ENCODE measurements at places on chromosomes 6 and 20.

DNA sequence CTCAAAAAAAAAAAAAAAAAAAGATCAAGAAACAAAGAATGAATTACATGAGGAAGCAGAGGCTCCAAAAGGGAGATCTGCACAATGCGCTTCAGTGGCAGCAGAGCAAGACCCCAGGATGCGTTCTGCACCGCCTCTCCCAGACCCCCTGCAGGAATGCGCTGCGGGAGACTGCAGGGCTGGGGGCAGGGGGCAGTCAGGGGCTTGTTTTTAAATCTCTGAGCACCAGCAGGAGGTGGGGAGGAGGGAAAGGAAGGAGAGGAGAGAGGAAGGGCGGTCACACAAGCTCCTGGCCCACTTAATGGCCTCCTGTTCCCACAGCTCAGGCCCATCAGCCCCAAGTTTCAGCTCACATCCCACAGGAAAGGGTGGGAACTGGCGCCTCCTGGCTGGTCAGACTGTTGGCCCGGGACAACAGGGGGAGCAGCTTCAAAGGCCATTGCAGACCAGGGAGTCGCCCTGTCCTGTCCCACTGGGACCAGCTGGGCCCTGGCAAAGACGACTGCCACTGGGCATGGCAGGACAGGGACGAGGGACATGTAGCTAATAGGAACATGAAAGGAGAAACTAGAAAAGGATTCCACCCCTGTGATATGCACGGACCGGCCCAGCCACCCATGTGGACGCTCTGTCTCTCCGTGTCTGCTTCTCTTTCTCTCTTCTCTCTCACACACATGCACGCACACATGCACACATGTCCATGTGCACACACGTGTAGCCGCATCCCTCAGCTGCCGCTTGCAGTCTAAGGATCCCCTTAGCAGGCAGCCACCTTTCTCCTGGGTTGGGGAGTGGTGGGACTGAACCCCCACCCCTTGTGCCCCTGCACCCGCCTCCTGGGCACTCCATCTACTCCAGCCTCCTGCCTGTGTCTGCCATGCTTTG is 34.7 kb downstream of the TFEB start:
- no peak for DNase-seq

DNA sequence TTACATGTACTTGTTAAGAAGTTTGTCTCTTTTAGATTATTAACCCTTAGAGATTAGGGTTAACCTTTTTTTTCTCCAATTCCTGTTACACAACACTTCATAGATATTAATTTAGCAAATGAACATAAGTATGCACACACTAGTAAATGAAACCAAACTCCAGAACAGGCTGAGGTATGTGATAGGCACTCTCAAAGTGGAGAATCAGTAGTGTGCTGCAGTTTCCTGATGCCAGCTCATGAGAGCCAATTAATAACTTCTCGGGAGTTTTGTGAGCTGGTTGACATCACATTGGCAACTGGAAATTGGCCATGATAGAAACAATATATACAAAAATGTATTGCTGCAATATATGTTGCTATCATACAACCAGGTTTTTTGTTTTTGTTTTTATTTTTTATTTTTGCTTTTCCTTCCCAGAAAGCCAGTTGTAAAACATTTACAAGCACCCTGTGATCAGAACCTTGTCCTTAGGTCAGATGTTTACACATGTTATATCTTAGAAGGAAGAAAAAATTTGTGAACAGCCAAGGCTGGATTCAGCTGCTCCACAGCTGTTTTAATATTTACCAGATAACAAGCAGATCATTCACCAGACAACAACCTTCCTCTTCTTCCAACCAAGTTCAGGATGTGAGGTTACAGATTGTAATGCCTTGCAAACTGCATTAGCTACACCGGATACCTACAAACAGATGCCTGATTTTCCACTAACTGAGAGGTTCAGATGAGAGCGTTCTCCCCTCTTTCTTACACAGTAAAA is 42.4 kb upstream of the ECHDC1 start:
- DNase-seq, result no peak

GRCh38 chr20:18773566-18773965 is 40.0 kb upstream of the SCP2D1 start:
- no peak for DNase-seq

DNA sequence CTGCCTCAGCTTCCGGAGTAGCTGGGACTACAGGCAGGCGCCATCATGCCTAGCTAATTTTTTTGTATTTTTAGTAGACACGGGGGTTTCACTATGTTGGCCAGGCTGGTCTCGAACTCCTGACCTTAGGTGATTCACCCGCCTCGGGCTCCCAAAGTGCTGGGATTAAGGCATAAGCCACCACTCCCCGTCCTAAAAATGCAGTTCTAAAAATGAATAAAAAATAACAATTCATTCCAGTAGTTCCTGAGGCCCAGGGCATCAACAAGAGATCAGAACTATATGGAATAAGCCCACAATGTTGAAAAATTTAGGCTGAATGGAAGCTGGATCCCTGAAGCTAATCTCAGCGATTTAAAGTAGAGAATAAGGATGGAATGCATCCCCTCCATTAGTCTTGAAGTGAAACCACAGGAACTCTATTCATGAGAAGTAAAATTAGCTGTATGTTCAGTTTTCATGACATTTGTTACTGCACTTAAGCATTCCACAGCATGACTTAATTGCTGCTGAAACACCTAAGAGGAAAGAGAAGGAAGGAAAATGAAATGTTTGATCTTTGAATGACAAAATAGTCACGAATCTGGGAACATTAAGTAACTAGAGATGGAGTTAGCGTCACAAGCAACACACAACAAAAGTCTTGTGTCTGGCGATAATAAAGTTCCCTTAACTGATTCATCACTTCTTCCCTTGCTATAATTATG is 80.4 kb upstream of the RIPOR2 start:
- no peak for DNase-seq

DNA sequence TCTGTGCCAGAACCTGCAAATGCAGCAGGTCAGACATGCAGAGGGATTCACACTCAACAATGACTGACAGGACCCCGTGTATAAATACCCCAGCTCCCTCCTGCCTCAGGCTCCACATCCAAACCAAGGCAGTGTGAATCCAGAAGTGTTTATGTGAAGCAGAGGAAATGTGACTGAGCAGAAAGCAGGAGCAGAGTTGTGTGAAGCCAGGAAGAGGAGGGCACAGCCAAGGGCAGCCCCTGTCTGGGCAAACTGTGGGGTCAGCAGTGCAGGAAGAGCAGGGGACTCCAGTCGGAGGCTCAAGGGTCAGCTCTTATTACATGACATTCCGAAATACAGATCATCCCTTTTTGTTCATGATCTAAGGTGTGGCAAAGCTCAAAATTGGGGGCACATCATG is 19.3 kb upstream of the ENTPD6 start:
- DNase-seq, result no peak

DNA sequence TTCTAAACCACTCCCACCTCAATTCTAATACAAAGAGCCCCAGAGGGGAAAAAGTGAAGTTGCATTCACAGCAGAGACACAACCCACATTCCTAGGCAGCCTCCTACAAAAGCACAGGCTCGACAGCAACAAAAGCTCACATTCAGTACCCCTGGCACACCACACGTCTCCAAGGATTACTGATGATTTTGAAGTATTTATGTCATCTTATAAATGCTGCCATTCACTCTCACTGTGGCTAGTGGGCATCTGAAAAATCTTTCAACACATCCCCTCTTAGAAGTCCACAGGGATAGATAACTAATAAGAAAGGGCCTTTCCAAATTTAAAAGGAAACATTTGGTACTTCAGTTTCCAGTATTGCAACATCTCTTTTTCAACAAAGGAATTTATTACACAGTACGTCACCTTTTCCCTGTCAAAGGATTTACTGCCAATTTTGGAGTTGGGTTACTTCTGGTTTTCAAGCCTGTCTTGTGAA is 146.7 kb downstream of the TASP1 start:
- no peak for DNase-seq

GRCh38 chr20:22071841-22072240 is 366.4 kb downstream of the PAX1 start:
- DNase-seq, result no peak

DNA sequence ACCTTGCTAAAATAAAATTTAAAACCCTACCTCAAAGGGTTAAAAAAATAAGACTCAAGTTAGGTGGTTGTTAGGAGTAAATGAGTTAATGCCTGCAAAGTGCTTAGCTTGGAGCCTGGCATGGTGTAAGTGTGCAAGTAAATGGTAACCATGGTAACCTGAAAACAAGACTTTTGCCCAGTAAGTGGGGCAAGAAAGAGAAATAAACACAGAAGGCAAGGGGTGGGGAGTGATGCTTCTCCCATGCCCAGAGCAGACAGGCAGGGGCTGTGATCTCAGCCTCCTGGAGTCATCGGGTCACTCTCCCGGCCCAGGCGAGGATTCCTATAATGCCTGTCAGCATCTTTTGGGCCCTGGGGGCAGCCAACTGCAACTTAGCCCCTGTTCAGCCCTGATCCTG is 59.2 kb upstream of the SLC32A1 start:
- no peak for DNase-seq

DNA sequence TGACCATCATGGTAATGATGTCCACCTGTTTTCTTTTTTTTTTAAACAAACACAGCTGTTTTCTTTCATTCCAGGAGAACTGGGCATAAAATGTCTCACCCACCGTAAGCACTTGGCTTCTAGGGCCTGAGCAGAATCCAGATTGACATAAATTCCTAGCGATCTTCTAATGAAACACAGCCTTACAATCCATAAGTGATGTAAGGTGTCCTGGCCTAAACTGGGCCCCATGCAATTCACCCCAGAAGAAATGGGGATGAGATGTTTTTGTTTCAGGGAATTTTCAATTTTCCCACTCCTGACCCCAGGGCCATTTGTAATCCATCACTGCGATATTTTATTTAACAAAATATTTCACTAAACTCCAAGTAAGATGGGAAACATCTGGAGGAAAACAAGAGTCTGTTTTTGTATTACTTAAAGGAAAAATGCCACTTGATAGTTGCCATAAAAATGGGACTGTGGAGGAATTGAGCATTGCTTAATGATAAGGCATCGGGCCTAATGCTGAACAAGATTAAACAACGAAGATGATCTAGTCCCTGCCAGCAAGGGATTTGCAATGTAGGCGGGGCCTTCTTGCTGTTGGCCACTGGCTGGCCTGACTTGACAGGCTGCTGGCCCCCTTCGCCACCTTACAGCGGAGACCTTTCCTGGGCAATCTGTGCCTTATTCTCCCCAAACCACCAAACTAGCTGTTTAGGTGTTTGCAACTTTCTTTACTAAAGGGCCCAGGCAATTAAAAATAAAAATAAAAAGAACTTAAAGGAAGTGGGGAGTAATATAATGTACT is 183.7 kb downstream of the CD109 start:
- no peak for DNase-seq

GRCh38 chr6:73340048-73340447 is 14.0 kb downstream of the DPPA5 start:
- no peak for DNase-seq

DNA sequence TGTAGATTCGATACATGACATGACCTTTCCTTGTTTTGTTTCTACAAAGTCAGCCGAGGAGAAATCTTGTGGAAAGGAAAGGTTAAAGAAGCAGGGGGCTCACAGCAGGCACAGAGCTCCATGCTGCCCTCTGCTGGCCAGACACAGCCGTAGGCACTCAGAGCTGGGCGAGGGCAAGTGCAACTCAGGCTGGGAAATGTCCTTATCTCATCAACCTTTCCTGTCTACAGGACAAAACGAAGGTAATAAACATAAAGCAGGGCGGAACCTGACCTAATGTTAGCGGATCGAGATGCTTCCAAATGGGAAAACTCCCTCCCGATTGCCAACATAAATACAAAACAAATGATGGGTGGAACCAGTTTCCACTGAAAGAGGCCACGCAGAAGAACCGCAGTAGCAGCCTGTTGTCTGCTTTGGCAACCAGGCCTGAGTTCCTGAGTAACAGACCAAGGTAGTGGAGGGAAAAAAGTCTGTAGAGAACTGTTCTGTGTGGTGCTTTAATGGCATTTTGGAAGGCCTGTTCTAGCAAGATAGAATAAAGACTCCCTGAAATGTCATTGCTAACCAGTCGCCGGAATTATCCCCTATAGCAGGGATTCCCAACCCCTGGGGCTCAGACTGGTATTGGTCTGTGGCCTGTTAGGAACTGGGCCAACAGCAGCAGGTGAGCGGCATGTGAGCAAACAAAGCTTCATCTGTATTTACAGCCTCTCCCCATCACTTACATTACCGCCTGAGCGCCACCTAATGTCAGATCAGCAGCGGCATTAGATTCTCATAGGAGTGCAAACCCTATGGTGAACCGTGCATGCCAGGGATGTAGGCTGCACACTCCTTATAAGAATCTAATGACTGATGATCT is 85.2 kb downstream of the MBOAT1 start:
- peak; percentile 98 for DNase-seq

DNA sequence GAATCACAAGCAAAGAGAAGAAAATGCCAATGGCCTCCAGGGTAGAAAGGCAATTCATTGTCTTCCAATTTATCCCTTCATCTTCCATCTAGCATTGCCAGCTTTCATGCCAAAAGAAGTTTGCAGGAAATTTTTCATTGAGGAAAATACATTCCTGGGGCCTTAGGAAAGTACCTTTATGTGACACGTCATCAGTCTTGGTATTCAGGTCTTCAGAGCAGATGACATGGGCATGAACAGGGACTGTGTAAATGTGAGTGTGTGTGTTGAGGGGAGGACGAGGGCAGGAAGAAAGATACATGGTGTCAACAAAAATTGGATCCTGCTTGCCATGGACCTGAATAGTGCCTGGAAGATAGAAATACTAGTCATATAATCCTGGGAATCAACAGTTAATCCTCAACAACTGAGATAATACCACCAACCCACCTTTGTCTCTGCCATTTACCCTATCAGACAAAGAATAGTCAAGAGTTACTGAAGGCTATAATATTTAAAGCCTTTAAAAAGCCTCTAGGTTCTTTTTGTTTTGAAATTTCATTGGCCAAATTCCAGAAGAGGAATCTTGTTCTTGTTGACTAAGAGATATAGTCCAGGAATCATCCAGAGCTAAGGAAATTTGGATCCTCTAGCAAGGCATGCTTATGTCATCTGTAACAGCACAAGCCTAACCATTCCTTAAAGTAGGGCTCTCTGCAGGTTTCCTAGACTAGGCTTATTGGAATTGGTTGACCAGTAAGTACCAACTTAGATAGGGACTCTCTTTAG is 405.8 kb upstream of the SASH1 start:
- no peak for DNase-seq

DNA sequence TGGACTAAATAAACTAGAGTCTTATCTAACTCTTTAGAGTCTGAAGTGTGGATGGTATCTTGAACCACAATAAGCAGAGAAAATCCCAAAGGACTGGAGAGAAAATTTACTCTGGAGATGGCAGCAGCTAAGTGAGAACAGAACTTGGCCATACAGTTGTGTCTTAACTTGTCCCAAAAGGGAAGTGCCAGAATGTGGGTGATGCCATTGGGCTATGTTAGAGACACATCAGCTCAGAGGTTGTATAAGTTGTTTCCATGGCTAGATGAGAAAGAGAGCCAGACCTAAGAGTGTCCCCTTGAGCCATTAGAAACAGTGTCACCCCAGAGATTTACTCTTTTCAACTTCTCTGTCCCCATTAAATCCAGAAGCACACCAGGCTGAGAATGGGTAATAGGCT is 36.2 kb downstream of the FOXO3 start:
- no peak for DNase-seq

Measured in NCI-H2081 (cell line).